ENCODE measurements at places on chromosomes 2 and 18. TPM values are rescaled to one million over a fixed set of nuclear protein-coding genes. Genes with fewer than 3 reads are reported as not detected.

Gene GALNT13
- total RNA-seq, result 9.9 TPM

Gene FEV
- total RNA-seq, result not detected

Gene PKP4
- 29.2 TPM for total RNA-seq

Gene ARHGAP15
- not detected for total RNA-seq

Gene PAX3
- total RNA-seq, result not detected

Gene SP9
- total RNA-seq, result 3.2 TPM

Gene TSPYL6
- not detected for total RNA-seq

Gene PLEKHM3
- 3.2 TPM for total RNA-seq

Gene BOLA3
- total RNA-seq, result 132 TPM

Gene UGT1A3
- not detected for total RNA-seq

Gene RPRM
- total RNA-seq, result not detected

Gene ANKRD30B
- 0.02 TPM for total RNA-seq

Gene CYBRD1
- total RNA-seq, result 37.7 TPM

Gene ADAM23
- total RNA-seq, result 8.5 TPM

Gene DNER
- 10.2 TPM for total RNA-seq

Gene MAP3K19
- not detected for total RNA-seq

Gene SPC25
- total RNA-seq, result 20.3 TPM

Data from A549 treated with CORT108297 at 1 μM for 4 hours (cell line).